ENCODE measurements at places on chromosomes 11 and 22.

- no peak for DNase-seq
Measured at GRCh38 chr11:118957549-118957948, 1.5 kb downstream of the UPK2 start.

DNA sequence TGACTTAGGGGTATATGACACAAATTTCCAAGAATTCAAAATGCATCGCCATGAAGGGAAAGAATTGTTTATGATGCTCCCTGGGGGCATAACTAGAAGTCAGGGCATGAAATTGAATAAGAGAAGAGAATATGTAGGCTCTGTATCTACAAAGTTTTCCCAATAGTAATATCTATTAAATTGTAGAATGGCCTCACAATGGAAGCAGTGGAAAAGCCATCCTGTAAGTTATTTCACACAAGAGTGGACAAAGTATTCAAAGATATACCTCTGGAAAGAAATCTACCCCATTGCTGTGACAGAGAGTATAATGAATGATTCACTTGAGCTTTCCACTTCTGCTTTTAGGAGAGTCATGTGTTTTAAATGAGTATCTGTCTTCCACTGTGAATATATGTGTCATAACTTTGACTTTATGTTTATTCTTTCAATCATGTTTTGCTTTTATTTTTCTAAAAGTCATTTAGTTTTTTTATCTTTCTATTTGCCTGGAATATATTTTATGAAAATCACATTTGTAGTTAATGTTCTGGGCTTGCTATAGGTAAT lies 65.7 kb upstream of the DDI1 start:
- DNase-seq = no peak

GRCh38 chr22:37020192-37020479 lies 594 bp downstream of the MPST start:
- DNase-seq = no peak

- no peak for DNase-seq
Measured at GRCh38 chr11:113234888-113235287, 79.5 kb upstream of the TTC12 start.

DNA sequence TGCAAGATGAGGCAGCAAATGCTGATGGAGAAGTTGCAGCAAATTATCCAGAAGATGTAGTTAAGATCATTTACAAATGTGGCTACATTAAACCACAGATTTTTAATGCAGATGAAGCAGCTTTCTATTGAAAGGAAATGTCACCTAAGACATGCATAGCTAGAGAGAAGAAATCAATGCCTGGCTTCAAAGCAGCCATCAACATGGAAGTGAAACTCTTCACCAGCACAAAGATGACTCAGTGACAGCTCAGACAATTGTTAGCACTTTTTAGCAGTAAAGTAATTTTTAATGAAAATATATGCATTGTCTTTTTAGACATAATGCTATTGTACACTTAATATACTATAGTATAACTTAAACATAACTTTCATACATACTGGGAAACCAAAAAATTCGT lies 71.4 kb downstream of the FANCF start:
- DNase-seq = no peak
